Cerebellar cortex (tissue), 1 donor: ENCODE measurements at places on chromosomes 4 and X.

DNA sequence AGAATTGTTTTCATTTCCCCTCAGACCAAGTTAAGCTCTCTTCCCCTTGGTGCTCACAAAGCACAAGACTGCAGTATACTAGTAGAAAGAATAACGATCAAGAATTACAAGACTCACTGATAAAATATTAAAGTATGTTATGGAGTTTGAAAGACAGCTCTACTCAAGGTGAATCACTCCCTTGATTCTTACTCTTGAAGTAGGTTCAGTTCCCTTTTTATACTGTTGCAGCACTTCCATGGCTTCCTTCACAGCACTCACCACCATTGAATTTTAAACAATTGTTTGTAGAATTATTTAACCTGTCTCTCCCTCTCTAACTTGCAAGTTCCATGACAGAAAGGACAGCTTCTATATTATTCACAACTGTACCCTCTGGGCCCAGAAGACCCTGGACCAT is 42.2 kb downstream of the CASK start:
- DNase-seq = no peak

- DNase-seq = no peak
These were observed 76.7 kb upstream of the ARHGAP24 start for GRCh38 chr4:85398276-85398675.

DNA sequence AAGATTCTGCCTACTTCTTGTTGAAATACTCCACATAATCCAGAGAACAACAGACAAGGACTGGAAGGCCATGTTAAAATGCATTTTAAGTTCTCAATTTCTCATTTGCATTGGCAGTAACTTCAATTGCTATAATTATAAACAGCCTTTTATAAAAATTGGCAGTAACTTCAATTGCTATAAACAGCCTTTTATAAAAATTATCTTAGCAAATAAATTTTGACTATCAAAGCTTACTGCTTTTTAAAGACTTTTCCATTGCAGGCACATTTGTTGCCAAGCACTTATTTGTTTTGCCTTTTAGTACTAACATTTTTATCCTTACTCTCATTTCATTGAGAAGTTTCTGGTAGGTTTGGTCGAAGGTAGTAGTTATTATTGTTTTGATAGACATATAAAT is 17.8 kb downstream of the SCFD2 start:
- no peak for DNase-seq

DNA sequence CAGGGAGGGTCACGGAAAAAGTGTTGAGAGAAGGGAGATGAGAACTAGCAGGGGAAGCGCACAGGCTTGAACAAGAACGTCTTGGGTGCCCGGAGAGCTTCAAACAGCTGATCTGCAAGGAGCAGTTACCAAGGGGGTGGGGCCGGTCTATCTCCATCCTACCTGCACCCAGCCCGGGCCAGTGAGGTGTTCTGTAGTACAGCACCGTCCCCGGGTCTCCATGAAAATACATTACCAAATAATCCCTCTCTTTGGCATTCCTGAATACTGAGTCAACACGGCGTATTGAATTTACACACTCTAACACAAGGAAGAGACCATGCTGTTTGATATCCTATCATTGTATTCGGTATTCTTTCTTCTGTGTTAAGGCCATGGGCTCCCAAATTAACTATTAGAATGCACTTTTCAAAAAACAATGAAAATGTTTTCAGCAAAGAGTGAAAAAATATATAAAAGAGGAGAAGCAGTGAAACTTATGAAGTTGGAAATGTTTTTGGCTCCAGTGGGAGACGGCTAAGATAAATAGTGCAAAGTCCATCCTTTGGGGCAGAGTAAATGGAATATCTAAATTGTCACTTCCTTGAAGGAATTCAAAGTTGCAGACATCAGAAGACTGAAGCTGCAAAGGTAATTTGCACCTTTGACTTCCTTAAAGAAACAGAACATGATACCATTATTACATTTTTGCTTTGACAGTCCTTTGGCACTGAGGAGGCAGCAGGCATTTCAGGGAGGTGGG is 90.3 kb downstream of the DHRSX start:
- DNase-seq = no peak

- DNase-seq = no peak
These were observed 27.4 kb downstream of the ABLIM2 start for GRCh38 chr4:8131210-8131609.

DNA sequence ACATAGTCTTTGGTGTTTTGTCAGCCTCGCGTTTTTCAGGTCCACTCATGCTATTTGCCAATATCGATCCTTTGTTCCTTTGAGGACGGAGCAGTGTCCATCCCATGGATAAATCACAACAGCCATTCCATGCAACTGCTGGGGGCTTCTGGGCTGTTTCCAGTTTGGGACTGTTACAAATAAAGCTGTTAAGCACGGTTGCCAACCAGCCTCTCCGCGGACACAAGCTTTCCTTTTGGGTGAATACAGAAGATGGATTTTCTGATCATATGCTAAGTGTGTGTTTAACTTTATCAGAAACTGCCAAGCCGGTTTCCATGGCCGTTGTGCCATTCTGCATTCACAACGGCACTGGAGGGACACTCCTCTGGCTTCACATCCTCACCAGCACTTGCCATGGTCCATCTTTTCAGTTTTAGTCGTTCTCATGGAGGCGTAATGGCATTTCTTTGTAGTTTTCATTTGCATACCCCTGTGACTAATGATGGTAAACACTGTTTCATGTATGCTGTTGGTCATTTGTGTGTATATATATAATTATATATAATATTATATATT is 67.8 kb downstream of the ABLIM2 start:
- DNase-seq = no peak

DNA sequence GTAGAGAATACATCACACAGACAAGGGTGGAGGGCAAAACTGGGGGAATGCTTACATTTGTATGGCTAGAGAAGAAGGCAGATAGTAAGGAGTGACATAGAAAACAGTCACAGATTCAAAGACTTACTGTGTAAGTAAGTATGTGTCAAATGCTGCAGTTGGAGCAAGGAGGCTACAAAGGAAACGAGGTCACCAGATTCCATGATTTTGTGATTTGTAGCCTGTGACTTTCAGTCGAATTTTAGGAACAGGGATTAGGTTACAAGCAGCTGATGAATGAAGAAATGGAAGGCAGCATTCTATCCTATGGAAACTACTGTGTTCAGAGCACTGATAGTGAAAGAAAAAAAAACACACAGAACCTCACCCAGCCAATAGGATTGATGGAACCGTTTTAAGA is 407.9 kb downstream of the IL15 start:
- DNase-seq = no peak

GRCh38 chr4:2792396-2792710 is 532 bp upstream of the SH3BP2 start:
- DNase-seq = no peak

DNA sequence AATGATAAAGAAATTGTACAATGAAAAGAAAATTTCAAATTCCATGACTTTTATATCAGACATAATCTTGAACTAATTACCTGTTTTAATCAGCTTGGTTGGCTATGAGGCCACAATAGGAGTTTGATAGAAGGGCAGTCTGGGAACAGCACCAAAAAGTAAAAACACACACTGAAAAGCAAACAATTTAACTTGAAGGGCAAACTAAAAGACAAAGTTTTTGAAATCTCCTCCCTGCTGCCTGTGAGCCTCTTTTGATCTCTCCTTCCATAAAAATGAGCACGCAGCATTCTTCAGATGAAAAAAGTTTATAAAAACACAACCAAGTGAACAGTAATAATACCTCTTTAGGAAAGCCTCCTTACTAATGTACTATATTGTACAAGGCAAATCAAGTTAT is 8.1 kb downstream of the ODAM start:
- no peak for DNase-seq

- DNase-seq = no peak
These were observed 35.9 kb downstream of the CENPU start for GRCh38 chr4:184697956-184698355.

DNA sequence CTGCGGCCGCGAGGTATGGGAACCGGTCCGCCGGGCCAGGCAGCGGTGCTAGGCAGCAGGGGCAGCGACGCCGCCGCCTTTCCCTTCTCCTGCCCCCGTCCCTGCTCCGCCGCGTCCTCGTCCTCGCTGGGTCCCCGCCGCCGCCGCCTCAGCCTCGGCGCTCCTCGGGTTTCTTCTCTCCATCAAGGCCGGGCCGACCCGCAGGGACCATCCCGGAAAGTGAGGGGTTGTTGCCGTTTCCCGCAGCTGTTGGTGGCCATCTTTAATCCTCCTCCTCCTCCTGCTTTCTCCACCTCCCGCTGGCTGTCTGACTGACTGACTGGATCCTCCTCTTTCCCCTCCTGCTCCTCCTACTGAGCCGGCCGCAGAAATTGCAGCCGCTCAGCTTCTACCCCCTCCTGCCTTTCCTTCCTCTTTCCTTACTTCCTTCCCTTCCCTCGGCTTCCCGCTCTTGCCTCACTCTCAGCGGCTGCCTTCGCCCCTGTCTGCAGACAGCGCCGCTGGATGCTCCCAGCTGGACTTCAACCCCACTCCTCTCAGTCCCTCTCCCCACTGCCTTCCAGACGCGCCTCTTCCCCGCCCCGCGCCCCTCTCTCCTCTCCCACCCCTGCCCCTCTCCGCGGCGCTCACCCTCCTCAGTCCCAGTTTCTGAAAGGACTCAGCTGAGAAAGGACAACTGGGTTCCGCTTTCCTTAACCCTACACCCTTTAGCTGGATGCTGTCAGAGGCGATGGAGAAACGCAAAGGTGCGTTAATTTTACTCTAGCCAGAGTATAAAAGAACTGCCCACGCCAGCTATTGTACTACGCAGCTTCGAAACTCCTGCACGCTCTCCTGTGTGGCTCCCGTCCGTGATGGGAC is at the start of gene WDFY3:
WDFY3 (minus strand) TSS at position 309 of the 861 bp plus-strand sequence. CDS start 106,099 bp downstream, outside the sequence.
- DNase-seq = peak; percentile 95
